ENCODE measurements at places on chromosomes 13 and 19.

DNA sequence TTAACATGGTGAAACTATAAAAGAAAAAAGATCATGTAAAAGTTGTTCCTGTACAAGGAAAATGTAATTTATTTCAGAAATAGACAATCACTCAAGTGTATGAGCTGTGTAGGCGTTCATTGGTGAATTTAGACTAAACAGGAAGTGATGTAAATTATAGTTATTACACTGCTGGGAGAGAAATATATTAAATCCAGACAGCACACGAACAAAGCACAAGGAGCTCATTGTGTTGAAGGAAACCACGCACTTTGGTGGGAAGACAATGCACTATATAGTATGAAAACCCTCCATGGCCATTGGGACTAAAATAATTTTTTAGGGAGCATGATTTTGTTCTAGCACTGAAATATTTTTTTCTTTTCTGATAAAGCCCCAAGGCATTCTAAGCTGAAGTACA lies 450.5 kb downstream of the KLF12 start:
- no peak for DNase-seq

DNA sequence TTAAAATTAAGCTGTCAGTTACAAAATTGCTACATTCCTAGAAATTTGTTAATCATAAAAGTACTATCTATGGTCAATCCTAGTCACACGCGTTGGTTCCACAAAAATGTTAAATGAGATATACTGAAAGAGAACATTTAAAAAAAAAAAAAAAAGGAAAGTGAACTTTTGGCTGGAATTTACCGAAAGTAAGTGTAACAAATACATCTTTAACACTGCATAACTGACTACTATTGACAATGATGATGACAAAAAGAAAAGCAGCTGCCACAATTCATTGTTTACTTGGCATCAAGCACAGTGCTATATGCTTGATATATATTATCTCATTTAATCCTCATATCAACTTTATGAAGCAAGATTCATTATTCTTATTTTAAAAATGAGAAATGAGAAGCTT lies 19.8 kb upstream of the POU4F1 start:
- no peak for DNase-seq

GRCh38 chr13:113765564-113765910 lies 6.5 kb downstream of the TMEM255B start:
- no peak for DNase-seq

GRCh38 chr19:49512970-49513745 lies 697 bp downstream of the FCGRT start:
- DNase-seq, result peak; percentile 21

GRCh38 chr19:31064491-31064890 lies 284.7 kb downstream of the TSHZ3 start:
- no peak for DNase-seq
